ENCODE measurements at places on chromosomes 13 and 19. TPM values are rescaled to one million over a fixed set of nuclear protein-coding genes. Genes with fewer than 3 reads are reported as not detected.

SBK3 gene
- not detected for total RNA-seq

ADGRE2 gene
- not detected for total RNA-seq

ADGRE3 gene
- total RNA-seq: not detected

FCER2 gene
- total RNA-seq: not detected
